ENCODE measurements at places on chromosomes 7 and 10. TPM values are rescaled to one million over a fixed set of nuclear protein-coding genes. Genes with fewer than 3 reads are reported as not detected.

The ITGA8 gene
- not detected for total RNA-seq

The STOX1 gene
- total RNA-seq, result 0.73 TPM

The CREM gene
- 54.8 TPM for total RNA-seq

The WDFY4 gene
- 1.0 TPM for total RNA-seq

The MEOX2 gene
- not detected for total RNA-seq

The SLC13A1 gene
- total RNA-seq, result 0.05 TPM

Data from T-helper 2 cell treated with Interferon-gamma antibody and Interleukin-4, amounts not matched to agents 100 ng/mL and 5 ng/mL, for 36 hours (primary cell).